Epithelial cell of proximal tubule (primary cell): ENCODE measurements at places on chromosomes 6 and 20. TPM values are rescaled to one million over a fixed set of nuclear protein-coding genes. Genes with fewer than 3 reads are reported as not detected.

The PNPLA1 gene
- not detected in 2 replicates for total RNA-seq

The SRMS gene
- not detected in 2 replicates for total RNA-seq

The RBBP9 gene
- 9.3 and 21.1 TPM in 2 replicates for total RNA-seq

The TCF21 gene
- 0.23 and 1.0 TPM in 2 replicates for total RNA-seq

The PEX3 gene
- total RNA-seq = 7.8 and 12.6 TPM in 2 replicates

The MBOAT1 gene
- 10.9 and 12.8 TPM in 2 replicates for total RNA-seq

The TSBP1 gene
- not detected in 2 replicates for total RNA-seq

The OR2H2 gene
- total RNA-seq = not detected in 2 replicates

The BTN1A1 gene
- 0.14 TPM in 1 of 2 replicates, not detected in the other for total RNA-seq
